Bone marrow (tissue), 2 donors: ENCODE measurements at places on chromosomes 16 and 17.

- no peak for DNase-seq
Measured at GRCh38 chr17:50102164-50102991, 7.2 kb downstream of the PDK2 start.

DNA sequence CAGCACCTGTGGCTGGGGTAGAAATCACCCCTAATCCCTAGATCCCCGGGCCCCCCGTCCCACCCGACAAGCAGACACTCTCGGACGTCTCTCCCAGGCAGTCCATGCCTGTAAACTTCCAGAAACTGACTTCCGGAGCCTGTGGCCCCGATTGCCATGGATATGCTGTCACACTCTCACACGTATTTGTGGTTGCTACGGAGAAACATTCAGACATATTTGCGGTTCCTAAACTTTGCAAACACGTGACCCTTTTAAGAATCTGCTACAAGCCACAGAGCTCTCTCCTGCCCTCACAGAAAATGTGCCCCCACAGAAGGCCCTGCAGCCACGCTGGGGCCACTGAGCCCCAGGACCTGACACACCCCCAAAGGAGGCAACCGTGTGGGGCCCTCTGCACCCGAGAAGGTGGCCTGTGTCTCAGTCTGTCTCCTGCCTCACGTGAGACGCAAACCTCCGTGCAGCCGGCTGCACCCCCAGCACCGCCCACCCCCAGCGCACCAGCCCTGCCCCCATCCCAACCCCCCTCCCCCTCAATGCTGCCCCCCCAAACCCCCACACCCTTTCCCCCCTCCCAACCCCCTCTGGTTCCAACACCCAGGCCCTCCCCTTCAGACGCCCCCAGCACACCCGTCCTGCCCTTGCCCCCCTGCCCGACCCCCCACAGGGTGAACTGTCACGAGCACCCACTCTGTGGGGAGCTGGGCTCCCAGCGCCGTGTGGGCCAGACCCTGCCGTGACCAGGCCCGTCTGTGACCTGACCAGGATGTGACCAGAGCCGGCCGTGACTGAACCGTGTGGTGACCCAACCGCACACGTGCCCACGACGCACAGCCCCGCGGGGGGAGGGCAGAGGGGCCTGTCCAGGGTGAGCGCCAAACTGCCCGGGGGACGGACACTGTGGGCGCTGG, 66.3 kb upstream of the METRNL start:
- no peak for DNase-seq

GRCh38 chr17:29195465-29196081, 15.4 kb upstream of the MYO18A start:
- peak; percentile 84 for DNase-seq

DNA sequence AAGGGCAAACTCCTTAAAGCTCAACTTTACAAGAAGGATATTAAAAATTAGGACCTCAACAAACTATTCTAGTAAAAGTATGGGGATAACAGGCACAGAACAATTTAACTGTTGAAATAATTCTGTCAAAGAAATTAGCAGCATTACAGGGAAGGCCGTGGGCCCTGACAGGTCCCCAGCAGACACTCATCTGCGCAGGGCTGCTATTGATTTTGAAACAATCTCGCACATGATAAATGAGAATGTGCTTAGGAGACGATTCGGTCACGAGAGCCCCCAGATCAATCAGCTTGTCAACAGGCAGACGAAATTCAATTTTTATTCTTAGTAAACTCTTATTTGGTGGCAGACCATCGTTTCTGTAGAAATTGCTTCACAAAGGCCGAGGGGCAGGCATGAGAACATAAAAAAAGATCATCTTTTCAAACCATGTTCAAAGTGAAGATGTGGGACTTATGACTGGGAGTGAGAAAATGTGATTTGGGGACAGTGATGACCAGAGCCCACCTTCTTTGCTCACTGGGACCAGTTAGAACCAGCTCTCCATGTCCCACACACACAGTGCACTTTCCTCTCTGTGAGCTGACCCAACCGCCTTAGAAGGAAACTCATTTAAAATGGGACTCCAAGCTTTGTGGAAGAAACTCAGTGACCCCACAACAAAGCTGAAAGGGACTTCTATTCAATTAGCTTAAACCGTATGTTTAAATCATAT, 654.5 kb downstream of the TOX3 start:
- DNase-seq = no peak

- no peak for DNase-seq
Measured at GRCh38 chr17:14838567-14838966, 426.6 kb downstream of the PMP22 start.

GRCh38 chr16:15606518-15607220, 36.3 kb downstream of the MARF1 start:
- DNase-seq = no peak

GRCh38 chr16:50609471-50609870, 61.3 kb downstream of the NKD1 start:
- no peak for DNase-seq

GRCh38 chr17:63382826-63383225, 63.3 kb downstream of the CYB561 start:
- no peak for DNase-seq

DNA sequence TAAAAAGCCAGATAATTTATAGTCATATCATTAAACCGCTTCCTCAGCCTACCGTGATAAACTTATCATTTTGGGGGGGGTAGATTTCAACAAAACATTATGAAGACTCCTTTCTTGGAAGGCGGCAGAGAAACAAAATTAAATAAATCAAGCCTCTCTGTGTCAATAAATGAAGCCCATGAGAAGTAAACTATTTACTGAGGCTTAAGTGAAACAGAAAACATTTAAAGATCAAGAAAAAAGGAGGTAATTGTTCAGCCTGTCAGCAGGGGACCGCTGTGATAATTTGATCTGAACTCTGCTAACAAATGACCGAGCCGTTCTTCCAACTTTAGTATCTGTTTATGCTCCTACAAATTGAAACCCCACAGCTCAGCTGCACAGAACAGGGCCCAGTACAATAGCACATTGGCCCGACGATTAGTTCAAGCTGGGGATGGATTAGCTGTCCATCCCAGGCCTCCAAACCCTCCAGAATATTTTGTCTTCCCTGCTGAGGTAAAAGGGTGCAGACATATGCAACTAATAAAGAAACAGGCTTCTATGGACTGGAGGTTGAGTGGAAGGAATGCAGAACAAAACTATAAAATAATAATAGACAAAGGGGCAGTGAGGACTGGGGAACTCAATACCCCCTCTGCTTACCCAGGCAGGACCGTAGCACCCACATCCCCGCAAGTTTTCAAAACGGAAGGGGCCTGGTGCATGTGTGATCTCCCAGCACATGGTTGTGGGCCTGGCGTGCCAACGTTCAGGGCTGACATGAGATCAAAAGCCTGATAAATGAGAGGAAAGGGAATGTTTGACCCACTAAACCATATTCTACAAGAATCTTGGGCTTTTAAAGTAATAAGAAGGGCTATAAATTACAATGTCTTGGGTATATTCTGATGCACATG, 298.1 kb upstream of the IRX5 start:
- no peak for DNase-seq

- no peak for DNase-seq
Measured at GRCh38 chr16:68490829-68491575, 42.7 kb upstream of the SMPD3 start.

GRCh38 chr17:41498276-41498675, 7.1 kb downstream of the KRT13 start:
- peak; percentile 34 for DNase-seq

GRCh38 chr16:47377154-47377553, 83.7 kb downstream of the ITFG1 start:
- DNase-seq = no peak

DNA sequence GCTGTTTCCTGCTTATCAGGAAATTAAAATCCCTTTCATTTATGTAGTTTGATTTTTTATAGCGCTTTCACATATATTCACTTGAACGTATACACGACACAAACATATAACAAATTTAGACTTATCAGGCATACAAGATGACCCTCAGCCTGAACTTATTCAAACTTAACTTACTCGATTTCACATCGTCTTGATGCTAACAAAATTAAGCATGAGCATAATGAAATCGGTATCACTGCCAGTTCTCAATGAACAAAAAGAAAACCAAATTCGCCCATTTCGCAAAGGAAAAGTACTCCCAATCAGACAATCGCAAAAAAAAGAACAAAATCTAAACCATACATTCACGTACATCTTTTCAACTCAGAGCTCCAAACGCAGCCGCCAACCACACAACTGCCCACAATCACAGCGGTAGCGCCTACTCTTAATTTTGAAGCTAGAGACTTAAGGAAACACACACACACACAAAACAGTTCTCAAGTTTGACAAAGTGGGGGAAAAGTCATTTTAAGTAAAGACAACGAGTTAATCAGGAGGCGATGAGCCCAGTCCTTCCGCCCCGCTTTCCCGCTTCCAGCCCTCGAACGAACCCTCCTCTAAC, 1.1 kb downstream of the GJC1 start:
- DNase-seq = no peak

DNA sequence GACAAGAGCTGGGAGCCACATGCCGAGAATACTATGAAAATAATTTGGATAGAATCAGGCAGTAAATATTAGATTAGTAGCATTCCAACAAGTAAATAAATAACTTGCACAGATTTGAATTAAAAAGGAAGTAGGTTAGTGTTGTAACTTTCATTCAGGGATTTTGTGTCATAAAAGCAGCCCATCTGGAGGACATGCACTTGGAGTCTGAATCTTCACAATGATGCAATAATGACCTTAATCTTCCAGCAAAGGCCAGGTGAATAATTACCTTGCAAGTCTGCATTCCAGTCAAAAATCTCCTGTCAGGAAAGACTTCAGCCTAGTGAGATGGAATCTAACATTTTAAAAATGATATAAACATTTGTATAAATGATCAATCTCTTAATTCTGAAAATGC, 518.1 kb downstream of the KCNJ2 start:
- DNase-seq = no peak

- DNase-seq = no peak
Measured at GRCh38 chr16:28003021-28003865, 60.3 kb downstream of the GSG1L start.

DNA sequence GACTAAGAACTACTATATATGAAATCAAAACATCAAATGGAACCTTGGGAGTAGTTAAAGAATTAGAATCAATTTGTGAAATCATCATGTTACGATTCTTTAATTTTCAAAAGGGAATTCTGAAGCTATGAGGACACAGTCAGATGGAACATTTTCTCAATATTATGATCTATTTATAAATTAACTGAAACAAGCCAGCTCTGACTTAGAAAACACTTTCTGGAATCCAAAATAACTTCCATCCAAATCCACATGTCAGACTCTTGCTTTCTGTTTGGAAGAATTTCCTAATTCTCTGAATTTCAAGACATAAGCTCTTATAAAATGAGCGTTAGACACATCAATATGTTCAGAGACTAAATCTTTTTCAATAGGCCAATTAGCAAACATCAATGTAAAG, 737.7 kb upstream of the SOX9 start:
- DNase-seq = no peak

- no peak for DNase-seq
Measured at GRCh38 chr16:76766538-76766937, 424.5 kb upstream of the MON1B start.

DNA sequence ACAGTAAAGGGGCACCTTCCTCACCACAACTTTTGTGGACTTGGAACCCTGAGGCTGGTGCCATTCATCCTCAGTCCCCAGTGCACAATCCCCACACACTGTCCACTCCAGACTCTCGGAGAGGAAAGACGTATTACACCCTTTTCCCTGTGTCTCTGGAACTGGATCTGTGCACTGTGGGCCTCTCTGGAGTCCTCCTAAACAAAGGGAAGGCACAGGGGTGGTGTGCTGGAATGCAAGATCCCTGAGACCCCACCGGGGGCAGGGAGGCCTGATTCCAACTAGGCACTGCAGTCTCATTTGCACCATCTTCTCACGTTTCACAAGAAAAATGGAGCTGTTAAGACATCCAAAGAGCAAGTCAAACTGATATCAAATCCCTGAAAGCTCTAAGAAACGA, 89.8 kb downstream of the USP31 start:
- no peak for DNase-seq

DNA sequence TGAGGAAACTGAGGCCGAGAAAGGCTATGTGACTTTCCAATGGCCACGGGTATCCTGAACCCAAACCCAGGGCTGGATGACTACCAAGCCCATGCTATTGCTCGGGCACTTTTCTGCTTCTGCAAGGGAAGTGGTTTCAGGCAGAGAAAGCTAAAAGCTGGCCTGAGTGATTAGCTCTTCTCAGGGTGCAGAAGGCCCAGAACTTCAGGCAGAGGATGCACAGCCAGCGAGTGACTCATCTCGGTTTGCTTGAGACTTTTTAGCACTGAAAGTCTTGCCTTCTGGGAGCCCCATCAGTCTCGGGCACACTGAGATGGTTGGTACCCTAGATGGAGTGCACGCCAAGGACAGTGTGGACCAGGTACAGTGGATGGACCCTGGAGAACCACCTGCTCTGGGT, 129.5 kb upstream of the SDK2 start:
- DNase-seq = no peak

GRCh38 chr17:15891318-15891717, 53.6 kb upstream of the ADORA2B start:
- DNase-seq = no peak

GRCh38 chr17:5667871-5668270, 83.6 kb upstream of the NLRP1 start:
- no peak for DNase-seq
